HCT116 (cell line): ENCODE measurements at places on chromosomes 5 and 9.

DNA sequence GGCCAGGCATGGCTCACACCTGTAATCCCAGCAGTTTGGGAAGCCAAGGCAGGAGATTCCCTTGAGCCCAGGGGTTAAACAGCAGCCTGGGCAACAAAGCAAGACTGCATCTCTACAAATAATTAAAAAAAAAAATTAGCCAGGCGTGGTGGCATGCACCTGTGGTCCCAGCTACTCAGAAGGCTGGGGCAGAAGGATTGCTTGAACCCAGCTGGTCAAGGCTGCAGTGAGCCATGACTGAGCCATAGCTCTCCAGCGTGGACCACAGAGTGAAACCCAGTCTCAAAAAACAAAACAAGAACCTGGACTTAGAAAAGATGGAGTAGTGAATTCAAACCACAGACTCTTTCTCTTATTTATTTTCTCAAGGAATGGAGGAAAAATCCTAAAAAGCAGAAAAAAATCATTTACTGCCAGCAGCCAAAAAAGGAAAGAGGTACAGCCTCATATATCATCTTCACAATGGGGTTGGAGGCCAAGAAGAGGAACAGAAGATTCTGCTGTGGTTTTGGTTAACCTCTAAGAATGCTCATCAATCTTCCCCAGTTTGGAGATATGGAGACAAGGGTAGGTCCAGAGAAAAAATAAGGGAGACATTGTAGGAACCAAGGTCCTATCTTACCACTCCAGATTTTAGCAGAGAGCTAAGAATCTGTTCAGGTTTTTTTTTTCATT is 40.0 kb upstream of the MYO10 start:
- DNase-seq, result no peak

GRCh38 chr9:137222190-137223077 is at the start of gene RNF208:
RNF208 (minus strand) TSS chr9:137222240; CDS start chr9:137221212, 1,028 bp downstream.
- DNase-seq, result no peak

- no peak for DNase-seq
Observed at GRCh38 chr5:3639175-3639574, 43.5 kb downstream of the IRX1 start.

DNA sequence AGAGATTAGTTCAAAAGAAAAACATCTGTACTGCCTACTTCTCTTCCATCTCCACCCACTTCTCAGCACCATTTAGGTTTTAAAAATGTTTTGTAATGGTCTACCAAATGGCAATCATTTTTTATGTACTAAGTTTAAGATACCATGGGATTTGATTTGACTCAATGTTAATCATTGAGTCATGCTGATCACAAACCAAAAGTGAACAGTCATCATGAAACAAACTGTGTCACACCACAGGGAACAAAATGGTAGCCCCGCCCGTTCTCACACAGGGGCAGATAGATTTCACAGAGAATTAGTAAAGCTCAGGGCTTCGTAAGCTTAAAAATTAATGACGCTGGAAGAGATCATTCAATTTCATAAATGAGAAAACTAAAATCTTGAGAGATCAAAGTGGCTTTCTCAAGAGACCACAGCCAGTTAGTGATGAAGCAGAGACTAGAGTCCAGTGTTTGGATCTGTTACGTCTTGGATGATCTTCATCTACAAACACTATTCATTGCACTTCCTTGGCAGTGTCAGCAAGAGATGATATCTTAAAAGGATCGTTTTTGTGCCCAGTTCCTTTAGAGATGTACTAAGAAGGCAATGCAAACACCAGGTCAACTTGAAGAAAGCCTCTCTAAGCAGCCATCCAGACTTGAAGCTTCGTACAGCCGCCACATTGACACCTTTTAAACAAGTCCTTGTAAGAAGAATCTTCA is 33.9 kb upstream of the TRIO start:
- no peak for DNase-seq

DNA sequence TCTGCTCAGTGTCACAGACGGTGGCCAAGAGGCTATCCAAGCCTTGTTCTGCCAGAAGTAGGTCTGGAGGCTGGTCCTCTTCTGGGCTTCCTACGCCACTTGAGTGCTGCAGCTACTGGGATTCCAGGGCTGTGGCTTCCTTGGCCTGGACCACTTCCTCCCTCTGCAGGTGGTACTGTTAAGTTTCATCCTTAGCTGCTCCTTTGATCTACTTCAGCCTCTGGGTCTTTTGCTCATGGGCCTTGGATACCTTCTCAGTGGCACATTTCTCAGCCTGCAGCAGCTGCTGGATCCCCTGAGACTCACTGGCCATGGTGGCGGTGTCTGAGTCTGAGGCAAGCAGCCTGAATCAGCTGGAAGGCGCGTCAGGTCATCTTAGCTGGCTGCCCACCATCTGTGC is 10.3 kb downstream of the CNOT8 start:
- no peak for DNase-seq

GRCh38 chr9:111896942-111897600 is 457 bp downstream of the UGCG start:
- no peak for DNase-seq

DNA sequence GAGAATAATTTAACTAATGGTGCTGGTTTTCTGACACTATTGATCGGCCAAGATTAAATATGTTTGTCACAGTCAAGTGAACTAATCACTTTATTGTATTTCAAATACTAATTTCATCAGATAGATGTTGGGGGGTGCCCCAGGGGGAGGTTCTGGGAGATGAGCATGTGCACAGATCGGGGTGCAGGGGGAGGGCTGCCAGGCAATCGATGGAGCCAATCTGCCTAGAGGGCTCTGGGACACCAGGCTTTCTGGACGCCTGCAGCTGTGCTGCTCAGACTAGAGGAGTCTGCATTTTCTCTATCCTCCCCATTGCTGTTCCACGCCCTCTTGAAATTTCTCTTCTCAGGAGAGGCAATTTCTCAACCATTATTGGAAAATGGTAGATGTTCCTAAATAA is 100.0 kb upstream of the ALDH1B1 start:
- no peak for DNase-seq

DNA sequence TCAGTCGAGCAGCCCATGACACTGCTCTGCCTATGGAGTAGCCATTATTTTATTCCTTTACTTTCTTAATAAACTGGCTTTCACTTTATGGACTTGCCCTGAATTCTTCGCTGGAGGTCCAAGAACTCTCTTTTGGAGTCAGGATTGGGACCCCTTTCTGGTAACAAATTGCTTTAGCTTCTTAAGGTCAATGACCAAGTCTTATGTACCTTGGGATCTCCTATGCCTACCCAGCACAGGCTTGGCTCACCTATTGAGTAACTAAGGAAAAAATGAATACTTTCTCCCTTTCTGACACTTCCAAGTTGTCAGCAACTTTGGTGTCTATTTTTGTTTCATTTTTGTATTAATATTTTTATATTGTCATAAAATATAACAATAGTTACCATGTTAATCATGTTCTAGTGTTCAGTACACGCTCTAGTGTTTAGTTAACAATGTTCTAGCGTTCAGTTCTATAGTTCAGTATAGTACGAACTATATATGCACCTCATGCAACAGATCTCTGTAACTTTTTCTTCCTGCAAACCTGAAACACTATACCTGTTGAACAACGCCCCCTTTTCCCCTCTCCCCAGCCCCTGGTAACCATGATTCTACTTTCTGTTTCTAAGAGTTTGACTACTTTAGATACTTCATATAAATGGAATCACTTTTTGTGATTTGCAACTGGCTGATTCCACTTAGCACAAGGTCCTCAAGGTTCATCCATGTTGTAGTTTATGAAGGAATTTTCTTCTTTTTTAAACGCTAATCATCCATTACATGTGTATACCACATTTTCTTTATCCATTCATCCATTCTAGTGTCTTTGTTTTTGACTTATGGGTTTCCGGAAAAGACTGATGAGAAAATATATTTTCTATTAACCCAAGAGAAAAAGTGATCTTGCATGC is 1.8 kb upstream of the RHOBTB3 start:
- no peak for DNase-seq

DNA sequence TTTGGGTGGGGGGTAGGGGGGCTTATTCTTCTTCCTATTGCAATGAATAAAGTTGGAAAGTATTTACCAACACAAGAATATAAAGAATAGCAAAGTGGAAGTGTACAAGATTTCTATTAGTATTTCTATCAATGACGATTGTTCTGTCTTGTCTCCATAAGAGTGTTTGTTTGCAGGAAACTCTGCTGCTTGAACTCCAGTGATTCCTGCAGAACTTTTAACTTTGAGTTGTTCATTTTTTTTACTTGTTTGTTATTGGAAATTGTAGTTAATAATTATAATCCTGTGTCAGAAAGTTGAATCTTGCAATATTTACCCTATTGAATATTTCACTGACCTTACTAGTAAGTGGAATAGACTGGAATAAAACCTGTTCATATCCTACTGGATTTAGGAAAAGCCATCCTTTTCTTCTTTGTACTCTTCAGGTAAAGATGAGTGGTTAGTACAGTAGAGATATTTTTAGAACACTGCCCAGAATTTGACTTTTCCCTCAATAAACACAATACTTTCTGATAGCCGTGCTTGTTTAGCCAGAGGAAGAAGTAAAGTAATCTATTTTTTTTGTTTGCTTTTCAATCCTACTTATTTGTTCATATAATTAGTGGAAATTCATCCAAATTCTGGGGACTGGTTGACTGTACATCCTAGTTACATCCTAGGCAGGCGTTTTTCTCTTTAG is 340.4 kb downstream of the TENT4A start:
- no peak for DNase-seq

DNA sequence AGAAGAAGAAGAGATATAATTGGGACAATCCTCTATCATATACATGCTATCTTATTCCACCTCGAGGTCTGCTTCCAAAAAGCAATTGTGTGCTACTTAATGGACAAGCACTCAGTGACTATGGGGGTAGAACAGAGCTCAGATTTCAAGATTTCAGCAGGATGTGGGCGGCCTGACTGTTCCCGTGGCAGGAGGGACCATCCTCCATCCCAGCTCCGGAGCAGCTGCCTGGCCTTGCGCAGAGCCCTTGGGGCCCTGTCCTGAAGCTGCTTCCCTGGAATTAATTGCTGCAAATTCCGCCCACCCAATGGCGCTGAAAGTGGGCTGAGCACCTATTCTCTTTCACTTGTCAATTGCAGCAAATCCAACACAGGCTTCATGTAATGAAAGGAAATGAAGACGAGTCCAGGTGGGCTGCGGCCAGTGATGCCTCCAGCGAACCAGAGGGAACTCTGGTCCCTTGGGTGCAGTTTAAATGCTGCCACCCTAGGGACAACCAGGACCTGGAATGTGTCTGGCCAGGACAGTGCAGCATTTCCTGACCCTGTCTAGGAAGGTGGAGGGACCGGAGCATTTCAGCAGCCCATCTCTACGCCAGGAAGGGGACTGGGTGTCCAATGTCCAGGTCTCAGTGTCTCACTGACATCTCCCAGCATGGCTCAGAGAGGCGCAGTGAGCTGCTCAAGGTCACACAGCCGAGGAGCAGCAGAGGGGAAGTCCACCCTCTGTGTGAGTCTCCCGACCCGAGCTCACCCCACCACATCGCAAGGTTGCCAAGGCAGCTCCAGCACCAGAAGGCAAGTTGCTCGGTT is 50.5 kb upstream of the FCN1 start:
- DNase-seq, result no peak

GRCh38 chr5:87457706-87458105 is 45.0 kb upstream of the CCNH start:
- no peak for DNase-seq

DNA sequence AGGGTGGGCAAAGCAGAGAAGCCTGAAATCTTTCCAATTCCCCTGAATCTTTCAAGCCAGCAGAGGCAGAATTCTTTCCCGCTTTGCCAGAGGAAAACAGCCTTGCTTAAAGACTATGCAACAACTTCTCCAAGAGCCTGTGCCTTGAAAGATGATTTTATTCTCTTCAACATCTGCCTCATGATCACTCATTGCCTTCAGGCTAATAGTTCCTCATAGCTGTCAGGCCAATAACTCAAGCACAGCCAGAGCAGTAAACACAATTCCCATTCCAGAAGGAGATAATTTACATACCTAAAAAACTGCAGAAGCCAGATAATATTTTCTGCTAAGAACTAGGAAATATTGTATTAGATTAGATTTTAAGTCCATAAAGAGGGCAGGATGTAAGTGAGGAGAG is 92.3 kb upstream of the PUM3 start:
- DNase-seq, result no peak

DNA sequence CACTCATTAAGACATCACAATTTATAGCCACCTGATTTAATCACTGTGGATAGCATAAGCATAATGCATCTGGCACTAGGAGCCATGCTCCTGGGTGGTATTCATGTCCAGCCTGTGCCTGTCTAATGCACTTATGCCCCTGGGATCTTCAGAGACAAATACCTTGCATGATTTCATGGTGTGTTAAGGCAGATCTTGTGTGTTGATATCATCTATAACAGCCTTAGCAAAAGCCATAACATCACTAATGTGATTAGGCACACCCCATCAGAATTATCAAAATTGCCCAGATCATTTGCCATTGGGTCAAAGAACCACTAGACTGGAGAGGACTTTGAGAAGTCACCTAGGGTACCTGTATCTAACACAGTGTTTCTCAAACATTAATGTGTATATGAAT is 43.7 kb upstream of the SELENOP start:
- DNase-seq, result no peak

DNA sequence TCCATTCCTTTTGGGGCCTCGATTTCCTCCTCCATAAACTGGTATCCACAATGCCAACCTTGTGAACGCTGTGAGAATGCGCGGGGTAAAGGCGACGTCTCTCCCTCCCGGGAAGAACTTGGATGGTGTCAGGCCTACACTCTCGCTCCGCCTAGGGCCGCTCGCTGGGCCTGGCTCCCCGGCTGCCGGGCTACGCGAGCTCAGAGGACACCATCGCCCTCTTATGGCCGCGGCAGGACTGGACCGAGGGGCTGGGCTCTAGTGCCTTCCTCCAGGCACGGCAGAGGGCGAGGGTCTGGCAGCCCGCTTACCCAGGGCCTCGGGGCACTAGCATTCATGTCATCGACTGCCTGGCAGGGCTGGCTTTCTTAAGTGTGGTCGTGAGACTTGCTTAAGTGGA is 1.3 kb upstream of the EXOSC2 start:
- DNase-seq, result no peak

- DNase-seq, result no peak
Observed at GRCh38 chr5:91140657-91141056, 242.5 kb downstream of the ARRDC3 start.

GRCh38 chr5:134439210-134439654 is 27.6 kb upstream of the CDKN2AIPNL start:
- DNase-seq, result no peak

GRCh38 chr5:31717561-31717960 is 78.6 kb downstream of the PDZD2 start:
- DNase-seq, result no peak

DNA sequence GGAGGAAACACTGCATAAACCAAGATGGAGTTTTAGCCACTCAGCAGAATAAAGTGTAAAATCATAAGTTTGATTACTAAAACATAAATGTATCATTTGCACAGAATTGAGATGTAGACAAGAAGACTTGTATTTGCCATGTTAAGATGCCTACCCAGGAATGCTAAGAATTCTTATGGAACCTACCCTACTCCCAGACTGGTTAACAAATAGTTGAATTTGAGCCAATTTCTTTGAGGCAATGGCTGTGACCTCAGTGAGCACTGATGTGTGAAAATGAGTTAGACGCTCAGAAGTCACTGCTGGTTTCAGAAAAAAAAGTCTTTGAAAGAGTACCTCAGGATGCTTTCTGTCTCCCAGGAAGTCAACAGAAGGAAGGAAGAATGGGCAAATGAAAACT is 95.6 kb downstream of the ESM1 start:
- DNase-seq, result no peak
